ENCODE measurements at places on chromosomes 2 and 18.
A peak's percentile ranks its signal among the peaks of the same experiment; 100 is the strongest.

DNA sequence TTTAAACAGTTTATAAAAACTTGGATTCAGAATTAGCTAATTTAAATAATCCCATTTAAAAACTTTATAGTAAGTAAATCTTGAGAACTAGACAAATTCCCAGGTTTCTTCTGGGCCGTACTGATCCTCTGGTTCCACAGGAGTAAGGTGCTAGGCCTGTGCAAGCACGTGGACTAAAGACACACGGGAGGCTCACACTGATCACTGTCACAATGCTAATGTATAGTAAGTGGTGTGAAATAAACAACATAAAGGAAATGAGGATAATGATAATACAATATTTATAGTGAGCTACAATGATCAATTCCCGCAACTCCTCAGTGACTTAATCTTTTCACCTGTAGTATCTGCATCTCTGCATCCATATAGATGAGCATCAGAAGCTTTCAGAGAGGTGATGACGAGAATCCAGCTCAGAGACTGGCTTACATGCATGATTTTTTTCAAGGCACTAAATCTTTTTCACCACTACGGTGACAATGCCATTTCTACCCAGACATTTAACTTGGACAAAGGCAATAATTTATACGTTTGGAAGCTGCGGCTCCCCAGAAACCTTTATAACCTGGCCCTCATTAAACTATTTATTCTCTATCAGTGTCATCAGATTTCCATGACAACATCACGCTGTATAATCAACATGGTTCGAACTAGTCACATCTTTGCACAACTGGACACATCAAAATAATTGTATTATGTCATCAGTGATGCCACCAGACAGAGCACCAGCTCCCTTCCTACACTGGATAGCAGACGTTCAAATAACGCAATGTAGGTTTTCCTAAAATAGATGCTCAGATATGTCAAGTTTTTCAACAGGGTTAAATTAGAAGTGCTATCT lies 196.2 kb downstream of the ZNF385B start:
- DNase-seq, result no peak

DNA sequence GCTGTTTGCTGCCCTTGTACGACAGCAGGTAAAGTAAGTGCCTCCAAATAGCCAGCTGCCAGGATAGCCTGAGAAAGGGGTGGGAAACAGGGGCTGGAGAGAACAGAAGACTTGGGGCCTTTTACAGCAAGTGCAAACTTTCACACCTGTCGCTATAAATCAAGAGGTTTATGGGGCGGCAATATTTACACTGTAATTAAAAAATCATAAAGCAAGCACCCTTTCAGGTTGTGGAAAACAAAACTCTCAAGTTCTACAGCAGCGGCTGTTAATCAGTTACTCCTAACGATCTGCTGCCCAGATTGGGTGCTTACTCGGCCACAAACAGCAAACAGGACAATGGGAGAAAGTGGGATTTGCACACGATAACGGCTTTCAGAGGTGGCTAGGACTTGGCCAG lies 359.5 kb upstream of the ETAA1 start:
- DNase-seq, result peak; percentile 26

DNA sequence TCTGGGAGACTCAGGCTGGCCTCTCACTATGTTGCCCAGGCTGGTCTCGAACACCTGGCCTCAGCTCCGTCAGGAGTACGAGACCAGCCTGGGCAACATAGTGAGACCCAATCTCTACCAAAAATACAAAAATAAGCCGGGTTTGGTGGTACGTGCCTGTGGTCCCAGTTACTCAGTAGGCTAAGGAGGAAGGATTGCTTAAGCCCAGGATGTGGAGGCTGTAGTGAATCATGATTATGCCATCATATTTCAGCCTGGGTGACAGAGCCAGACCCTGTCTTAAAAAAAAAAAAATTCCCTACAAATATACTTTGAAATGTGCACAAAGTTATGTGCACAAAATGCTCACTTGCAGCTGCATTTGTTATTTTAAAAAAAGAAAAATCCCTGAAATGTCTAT lies 26.3 kb upstream of the AGAP1 start:
- DNase-seq, result no peak

DNA sequence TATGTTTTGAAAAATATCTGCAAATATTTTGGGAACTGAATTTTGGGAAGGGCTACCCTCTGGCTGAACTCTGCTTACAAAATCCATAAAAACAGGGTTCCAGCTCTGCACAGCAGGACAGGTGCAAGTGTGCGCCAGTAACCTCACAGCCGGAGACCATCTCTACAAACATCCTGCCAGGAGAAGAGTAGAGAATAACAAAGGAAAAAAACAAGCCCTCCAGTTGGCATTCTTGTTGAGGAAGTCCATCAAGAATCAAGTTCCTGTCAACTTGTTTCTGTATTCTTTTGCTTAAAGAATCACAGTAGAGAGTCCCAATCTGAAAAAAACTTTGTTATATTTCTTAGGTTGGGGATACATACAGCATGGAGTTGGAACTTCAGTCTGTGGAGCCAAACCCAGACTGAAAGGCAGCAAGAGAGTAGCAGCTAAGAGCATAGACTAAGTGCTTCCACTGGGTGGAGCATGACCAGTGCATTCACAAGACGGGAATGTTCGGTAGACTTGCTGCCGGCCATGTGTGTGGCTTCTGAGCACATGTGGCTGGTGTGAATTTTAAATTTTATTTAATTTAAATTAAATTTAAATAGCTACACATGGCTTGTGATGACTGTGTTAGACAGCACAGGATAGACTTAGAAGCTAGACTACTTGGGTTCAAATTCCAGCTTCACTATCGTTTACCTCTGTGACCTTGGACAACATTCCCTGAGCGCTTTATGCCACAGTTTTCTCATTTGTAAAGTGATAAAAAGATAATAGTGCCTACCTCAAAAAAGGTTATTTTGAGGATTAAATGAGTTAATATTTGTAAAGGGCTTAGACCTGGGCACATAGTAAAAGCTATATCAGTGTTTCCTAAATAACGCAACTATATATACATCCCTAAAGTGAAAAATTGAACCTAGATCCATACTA lies 41.9 kb downstream of the SPTBN1 start:
- DNase-seq, result peak; percentile 67

DNA sequence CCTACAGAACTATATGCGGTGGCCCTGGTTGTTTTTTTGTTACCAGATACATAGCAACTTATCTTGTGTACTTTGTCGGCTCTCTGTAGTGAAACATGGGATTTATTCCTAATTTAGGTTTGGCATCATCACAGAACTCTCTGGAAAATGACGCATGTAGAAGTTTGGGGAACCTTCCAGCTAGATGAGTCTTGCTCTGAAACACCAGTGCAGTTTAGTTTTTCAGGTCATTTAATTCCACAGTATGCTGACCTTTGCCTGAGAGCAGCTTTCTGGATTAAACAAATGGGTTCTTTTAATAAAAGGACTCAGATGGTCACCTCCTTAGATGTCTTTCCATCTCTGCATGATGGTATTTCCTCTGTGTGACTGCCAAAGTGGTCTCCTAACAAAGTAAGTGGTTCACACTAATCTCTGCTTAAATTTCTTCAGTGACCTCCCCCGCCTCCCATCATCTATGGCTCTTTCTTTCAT lies 39.9 kb downstream of the MYO3B start:
- DNase-seq, result no peak

GRCh38 chr2:159968279-159968900 lies 94.0 kb downstream of the PLA2R1 start:
- DNase-seq, result peak; percentile 46

- no peak for DNase-seq
These were observed 38.6 kb downstream of the CIB4 start for GRCh38 chr2:26602575-26602974.

DNA sequence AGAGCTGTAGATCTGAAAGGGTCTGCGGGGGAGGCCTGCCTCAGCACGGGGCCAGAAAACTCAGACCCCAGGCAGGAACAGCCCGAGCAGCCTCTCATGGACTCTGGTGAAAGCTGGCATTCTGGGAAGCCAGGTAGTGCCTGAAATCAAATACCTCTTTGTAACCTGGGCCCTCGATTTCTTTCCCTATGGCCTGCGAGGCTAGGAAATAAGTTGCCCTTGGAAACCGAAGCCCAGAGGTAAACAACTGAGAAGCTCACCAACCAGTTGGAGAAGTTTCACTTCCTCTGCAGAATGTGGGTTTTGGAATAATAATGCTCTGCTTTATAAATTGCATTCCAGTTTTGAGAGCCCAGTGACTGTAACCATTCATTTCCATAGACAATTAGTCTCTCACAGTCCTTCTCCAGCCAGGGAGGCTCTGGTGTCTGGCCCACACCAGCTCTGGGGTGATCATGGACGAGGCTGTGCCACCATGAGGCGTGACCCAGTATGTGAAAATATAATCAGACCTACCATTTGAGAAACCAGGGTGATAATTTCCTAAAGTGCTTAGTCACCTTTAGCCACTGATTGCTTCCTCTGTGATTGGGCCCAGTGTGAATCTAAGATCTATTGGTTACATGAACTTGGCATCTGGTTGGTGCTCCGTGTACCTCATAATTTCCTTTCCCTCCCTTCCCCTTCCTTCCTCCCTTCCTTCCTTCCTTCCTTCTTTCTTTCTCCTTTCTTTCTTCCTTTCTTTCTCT lies 133.1 kb upstream of the PELI1 start:
- DNase-seq, result no peak

Measured in NCI-H345 (cell line).